Naive B cell (primary cell): ENCODE measurements at places on chromosomes 13 and 19. TPM values are rescaled to one million over a fixed set of nuclear protein-coding genes. Genes with fewer than 3 reads are reported as not detected.
A peak's percentile ranks its signal among the peaks of the same experiment; 100 is the strongest.

DNA sequence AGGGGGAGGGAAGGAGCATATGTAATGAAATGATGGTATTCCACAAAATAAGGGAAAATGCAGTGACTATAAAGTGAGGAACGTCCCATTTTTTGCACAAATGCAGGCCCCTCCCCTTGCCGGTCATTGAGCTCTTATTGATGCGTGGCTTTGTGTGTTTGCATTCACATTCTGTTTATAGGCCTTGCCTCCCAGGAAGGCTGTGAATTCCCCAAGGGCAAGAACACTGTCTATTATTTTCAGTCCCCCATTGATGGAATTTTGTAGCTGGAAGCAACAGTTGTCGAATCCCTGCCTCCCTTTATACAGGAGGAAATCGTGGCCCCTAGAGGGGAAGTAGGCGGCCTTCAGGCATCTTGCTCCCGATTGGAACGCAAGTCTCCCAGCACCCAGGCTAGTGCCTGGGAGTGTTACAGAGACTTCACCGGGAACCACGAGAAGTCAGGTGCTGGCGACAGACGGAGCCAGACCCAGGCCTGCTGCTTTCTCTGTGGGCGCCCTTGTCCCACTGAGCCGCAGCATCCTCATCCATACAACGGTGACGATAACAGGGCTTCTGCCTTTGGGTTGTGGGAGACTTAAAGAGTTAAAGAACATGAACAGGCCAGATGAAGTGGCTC, 6.9 kb downstream of the SBSN start:
- H3K4me3 ChIP-seq = no peak overlapping the region
- DNase-seq = no peak
- peaks cover 46% of the 10 kb centered on the region for H3K27me3 ChIP-seq
- H3K4me1 ChIP-seq = no peaks in the 10 kb centered on the region
- H3K27ac ChIP-seq = no peak overlapping the region
- H3K36me3 ChIP-seq = no peaks in the 10 kb centered on the region

- peaks cover 19% of the 10 kb centered on the region for H3K4me1 ChIP-seq
- H3K4me3 ChIP-seq = no peak overlapping the region
- H3K27ac ChIP-seq = peak overlapping the region; percentile 53
- peaks cover 28% of the 10 kb centered on the region for H3K27me3 ChIP-seq
These were observed 3.1 kb upstream of the BEST2 start for GRCh38 chr19:12748489-12748888.

DNA sequence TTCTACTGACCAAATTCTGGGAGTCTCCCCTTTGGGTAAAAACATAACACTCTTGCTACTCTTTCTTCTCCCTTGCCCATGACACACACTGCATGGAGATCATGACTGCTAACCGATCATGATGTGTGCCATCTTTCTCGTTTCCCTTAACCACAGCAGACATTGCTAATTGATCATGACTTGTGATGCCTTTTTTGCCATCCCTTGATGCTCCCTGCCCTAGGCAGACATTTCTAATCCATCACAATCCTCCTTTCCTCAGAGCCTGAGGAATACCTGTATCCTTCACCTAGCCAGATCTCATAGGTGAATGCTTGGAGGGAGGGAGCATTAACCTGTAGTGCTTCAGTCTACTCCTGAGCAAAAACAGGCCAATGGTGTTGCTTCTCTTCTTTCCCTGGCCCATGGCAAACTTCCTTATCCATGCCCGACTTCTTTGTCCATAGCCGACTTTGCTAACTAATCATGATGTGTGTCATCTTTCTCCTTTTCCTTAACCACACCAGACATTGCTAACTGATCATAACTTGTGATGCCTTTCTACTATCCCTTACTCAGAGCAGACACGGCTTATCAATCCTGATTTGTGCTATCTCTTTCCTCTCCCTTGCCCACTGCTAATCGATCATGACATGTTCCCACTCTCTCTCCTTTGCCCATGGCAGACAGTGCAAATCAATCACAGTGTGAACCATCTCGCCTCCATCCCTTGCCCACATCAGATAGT, 17.7 kb downstream of the NUMBL start:
- no peaks in the 10 kb centered on the region for H3K27me3 ChIP-seq
- no peak overlapping the region for H3K27ac ChIP-seq
- peaks cover 2% of the 10 kb centered on the region for H3K4me1 ChIP-seq
- peaks cover 10% of the 10 kb centered on the region for H3K36me3 ChIP-seq
- no peak overlapping the region for H3K4me3 ChIP-seq
- no peak for DNase-seq

SPC24 gene
- not detected for polyA plus RNA-seq

GRCh38 chr13:77503398-77503797, 32.1 kb upstream of the SCEL start:
- no peak overlapping the region for H3K27ac ChIP-seq
- no peak overlapping the region for H3K4me3 ChIP-seq
- peaks cover 11% of the 10 kb centered on the region for H3K4me1 ChIP-seq
- no peak for DNase-seq
- peaks cover 17% of the 10 kb centered on the region for H3K27me3 ChIP-seq

NKPD1 gene
- polyA plus RNA-seq = not detected

- H3K4me3 ChIP-seq = no peak overlapping the region
- DNase-seq = no peak
- no peak overlapping the region for H3K27ac ChIP-seq
- no peaks in the 10 kb centered on the region for H3K4me1 ChIP-seq
These were observed 123.8 kb upstream of the PCDH9 start for GRCh38 chr13:67353941-67354340.

DNA sequence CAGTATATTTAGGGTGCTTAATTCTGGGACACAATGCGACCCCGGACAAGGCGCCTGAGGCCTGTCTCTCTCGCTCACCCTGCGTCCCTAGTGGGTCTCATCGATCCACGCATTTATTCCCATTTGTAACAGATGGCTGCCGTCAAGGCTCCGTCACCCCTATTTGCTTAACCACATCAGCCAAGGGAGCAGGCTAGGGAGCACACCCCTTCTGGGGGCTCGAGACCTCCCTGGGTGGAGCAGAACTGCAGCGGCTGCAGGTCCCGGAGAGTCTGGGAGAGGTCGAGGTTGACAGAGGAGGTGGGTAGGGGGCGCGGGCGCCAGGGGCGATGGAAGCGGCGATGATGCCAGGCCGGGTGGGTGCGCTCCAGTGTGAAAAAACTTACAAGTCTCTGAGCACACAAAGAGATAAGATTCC, 507 bp downstream of the ALG5 start:
- peaks cover 28% of the 10 kb centered on the region for H3K4me1 ChIP-seq
- peaks cover 13% of the 10 kb centered on the region for H3K36me3 ChIP-seq
- DNase-seq = no peak
- H3K27me3 ChIP-seq = no peaks in the 10 kb centered on the region
- H3K4me3 ChIP-seq = peak overlapping the region; percentile 100

DNA sequence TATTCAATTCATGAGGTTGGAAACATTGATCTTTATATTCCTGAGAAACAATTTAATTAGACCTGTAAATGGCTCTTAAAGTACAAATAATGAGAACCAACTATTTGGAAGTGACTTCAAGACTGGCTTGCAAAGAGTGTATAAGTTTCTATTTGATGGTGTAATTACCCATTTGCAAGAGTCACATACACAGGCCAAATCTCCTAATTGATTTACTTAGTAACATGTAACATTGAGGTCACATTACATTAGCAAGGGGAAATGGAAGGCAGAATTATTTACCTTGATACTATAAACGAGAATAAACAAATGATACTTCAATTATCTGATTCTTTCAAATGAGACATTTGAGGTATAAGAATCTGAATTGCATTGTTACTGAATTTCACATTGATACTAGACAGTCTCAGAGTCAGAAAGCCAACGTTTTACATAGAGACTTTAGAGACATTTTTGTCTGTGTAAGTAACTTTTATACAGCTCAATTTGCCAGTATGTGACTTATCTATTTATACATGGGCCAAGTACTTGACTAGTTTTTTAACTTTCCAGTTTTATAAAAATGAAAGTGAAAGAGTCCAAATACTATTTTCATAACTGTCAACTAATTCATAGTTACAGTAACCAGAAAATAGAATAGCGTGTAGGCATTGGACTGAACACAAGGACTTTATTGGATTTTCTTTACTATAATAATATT, 95.6 kb upstream of the RFC3 start:
- no peak overlapping the region for H3K4me3 ChIP-seq
- H3K27me3 ChIP-seq = peaks cover 21% of the 10 kb centered on the region
- no peak overlapping the region for H3K27ac ChIP-seq
- peaks cover 8% of the 10 kb centered on the region for H3K4me1 ChIP-seq
- DNase-seq = no peak
- no peaks in the 10 kb centered on the region for H3K36me3 ChIP-seq

NR2C2AP gene
- polyA plus RNA-seq = 25.6 TPM

DNA sequence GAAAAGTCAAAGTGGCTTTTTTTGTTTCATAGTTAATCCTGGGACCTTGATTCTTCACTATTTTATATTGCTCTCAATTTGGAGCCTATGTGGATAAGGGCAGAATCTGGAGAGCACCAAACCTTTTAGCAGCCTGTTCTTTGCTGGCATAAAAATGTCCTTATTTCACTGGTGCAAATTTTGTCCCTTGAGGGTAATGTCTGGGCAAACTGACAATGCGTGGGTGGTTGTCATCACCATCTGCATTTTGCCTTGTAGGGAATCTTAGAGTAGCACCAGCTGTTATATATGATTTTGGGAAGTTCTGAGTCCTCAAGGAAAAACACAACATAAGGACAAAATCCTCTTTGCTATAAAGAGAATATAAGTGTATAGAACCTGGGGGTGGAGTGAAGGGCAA, 336.9 kb upstream of the HTR2A start:
- H3K27ac ChIP-seq = no peak overlapping the region
- no peaks in the 10 kb centered on the region for H3K4me1 ChIP-seq
- H3K36me3 ChIP-seq = peaks cover 23% of the 10 kb centered on the region
- H3K27me3 ChIP-seq = peaks cover 34% of the 10 kb centered on the region

DNA sequence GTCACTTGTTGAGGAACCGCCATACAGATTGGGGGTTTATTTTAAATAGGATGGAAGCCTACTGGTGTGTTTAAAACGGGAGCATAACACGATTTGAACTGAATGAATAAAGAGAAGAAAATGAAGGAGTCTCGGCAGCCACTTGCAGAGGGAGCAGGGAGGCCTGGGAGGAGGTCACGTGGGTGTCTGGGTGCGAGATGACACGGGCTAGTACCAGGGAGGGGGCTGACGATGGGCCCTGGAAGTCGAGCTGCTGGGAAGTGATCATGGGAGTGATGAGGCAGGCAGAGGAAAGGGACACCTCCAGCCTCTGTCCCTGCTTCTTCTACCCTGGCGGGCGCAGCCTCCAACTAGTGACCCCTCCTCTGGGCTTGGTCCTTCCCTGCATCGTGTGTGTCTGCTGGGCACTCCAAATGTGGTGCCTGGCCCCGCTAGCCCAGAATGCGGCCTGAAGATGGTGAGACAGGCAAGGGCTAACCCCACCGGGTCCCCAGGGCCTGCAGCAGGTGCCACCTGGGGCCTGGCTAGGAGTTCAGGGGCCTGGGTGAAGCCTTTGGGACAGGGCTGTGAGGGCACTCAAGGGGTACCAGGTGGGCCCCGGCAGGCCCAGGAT, 35.5 kb downstream of the CRTC1 start:
- peaks cover 36% of the 10 kb centered on the region for H3K4me1 ChIP-seq
- H3K4me3 ChIP-seq = no peak overlapping the region
- no peaks in the 10 kb centered on the region for H3K27me3 ChIP-seq
- no peak for DNase-seq
- H3K36me3 ChIP-seq = peaks cover 13% of the 10 kb centered on the region

DNA sequence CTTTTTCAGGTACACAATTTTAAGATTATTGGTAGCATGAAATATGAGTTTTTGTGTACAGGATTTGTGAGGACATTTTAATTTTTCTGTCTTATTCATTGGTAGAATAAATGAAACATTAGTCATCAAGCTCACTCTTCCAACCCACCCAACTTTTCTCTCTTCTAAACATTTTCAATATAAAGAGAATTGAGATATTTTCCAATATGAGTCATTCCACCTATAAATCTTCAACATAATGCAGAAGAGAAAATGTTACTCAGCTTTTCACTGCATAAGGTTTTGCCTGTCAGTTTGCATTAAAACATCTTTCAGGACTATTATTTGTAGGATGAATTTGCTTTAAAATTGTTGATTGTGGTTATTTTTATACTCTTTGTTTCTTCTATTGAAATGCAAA, 330.7 kb downstream of the PCDH20 start:
- no peaks in the 10 kb centered on the region for H3K27me3 ChIP-seq
- H3K27ac ChIP-seq = no peak overlapping the region
- H3K4me1 ChIP-seq = no peaks in the 10 kb centered on the region
- no peaks in the 10 kb centered on the region for H3K36me3 ChIP-seq
- H3K4me3 ChIP-seq = no peak overlapping the region
- no peak for DNase-seq

GRCh38 chr13:34675626-34676025, 266.4 kb upstream of the NBEA start:
- H3K4me1 ChIP-seq = no peaks in the 10 kb centered on the region
- no peak for DNase-seq
- no peak overlapping the region for H3K4me3 ChIP-seq
- no peaks in the 10 kb centered on the region for H3K36me3 ChIP-seq
- H3K27me3 ChIP-seq = no peaks in the 10 kb centered on the region
